ENCODE measurements at places on chromosomes 11 and 22.

DNA sequence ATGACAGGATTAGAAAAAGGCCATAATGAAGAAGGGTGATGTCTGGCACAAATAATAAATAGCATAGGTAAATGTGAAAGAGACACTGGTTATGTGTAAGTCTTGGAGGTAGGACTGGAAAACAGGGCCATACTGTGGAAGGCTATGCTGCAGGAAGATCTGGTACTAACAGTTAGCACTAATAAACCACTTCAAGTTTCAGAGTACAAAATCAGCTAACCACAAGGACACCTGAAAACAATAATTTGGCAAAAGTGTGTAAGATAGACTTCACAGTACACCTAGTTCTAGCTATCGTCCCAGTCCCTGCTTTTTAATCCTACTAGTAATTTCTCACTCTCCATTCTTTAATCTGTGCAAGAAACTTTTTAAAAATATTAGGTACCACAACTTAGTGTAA is 44.3 kb downstream of the CWF19L2 start:
- DNase-seq, result no peak

DNA sequence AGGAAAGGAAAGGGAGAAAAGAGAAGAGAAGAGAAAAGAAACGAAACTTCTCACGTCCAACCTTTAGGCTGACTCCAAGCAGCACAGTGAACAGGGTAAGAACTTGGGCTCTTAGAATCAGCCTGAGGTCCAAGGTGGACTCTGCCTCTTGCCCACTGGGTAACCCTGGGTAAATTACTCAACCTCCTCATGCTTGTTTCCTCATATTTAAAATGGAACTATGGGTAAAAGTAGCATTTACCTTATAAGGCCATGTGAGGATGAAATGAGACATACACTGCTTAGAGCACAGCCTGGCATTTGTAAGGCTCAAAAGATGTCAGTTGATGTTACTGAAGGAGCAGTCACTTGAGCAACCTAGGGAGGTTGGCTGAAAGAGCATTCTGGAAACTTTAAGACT is 107.9 kb downstream of the C11orf58 start:
- peak; percentile 6 for DNase-seq

GRCh38 chr11:66119348-66120133 is 49.5 kb downstream of the PACS1 start:
- DNase-seq, result peak; percentile 54

DNA sequence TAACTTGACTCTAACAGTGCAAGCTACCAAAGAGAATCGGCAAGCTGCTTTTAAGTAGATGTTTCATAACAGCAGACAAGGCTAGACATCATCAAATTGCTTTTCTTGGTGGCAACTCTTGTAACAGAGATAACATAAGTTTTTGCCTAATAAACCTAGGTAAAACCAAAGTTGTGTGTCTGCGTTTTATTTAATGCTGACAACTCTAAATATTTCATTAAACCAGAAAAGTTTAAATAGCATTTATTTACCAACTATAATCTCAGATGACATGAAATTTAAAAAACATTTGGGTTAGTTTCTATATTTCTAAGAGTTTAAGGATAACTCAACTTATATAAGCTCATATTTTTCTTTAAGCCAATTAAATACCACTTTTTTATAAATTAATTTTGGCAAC is 19.3 kb upstream of the IFITM3 start:
- DNase-seq, result no peak

- DNase-seq, result no peak
Observed at GRCh38 chr11:119363081-119363850, 16.8 kb upstream of the MFRP start.

DNA sequence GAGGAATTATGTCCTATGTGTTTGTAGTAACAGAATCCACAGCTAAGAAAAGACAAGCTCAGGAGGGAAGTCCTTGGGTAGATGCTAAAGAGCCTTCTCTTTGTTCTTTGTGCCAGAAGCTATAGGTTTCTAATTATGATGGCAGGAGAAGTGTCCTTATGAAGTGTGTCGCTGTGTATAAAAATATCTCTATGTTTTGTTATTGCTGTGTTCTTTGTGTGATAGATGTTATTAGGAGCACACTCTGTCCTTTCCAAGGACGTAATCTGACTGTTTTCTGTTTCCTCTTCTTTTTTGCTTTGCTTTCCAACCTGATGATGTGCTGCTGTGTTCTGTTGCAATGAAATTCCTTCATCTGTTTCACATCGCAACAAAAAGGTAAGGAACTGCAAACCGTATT is 171.9 kb downstream of the NCAM1 start:
- no peak for DNase-seq

DNA sequence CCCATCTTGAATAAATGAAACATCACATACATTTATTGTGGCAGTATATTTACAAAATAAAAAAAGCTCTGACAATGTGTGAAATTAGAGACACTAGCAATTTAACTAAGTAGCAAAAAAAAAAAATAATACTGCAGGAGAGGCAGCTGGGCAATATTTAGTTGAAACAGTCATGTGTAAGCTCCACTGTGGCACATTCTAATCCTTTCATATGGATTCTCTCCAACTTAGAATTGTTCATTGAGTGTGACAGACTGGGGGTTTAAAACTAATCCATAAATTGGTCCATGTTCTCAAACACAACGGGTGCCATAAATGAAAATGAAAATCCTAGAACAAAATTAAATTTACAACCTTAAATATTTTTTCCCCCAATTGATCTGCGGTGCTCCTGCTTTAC is 302.1 kb downstream of the CADM1 start:
- no peak for DNase-seq

DNA sequence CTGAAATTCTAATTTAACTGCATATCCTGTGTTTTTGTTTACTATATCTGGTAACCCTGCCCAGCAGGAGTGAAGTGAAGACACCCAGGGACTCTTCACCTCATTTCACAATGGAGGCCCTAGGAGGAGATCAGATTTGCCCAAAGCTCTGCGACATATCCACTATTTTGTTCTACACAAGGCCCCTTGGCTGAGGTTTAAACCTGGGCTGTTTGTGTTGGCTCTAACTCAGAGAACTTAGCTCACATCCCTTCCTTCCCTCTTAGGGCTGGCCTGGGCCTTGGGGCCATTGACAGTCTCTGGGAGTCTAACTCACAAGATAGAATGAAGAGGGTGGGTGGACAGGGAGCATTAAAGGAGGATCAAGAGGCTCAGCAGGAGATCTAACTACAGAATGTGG is 8.2 kb upstream of the PLA2G3 start:
- peak; percentile 27 for DNase-seq

DNA sequence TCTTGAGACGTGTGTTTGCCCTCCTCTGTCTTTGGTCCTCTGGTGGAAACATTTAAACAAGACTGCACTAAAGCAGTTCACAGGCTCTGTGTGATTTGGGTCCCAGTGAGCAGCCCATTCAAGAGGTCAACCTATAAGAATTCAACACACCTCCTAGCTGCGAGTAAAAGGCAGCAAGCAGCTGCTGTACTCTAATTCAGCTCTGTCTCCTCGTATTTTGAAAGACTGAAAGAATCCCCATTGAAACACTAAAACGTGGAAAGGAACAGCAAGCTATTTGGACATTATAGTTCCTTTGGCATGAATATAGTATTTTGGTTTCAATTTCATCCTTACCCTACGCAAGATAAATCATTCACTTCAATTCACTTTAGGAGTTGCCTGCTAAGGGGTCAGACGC is 1046.7 kb downstream of the DLG2 start:
- no peak for DNase-seq

GRCh38 chr11:1181853-1182535 is 24.2 kb downstream of the MUC5AC start:
- no peak for DNase-seq

DNA sequence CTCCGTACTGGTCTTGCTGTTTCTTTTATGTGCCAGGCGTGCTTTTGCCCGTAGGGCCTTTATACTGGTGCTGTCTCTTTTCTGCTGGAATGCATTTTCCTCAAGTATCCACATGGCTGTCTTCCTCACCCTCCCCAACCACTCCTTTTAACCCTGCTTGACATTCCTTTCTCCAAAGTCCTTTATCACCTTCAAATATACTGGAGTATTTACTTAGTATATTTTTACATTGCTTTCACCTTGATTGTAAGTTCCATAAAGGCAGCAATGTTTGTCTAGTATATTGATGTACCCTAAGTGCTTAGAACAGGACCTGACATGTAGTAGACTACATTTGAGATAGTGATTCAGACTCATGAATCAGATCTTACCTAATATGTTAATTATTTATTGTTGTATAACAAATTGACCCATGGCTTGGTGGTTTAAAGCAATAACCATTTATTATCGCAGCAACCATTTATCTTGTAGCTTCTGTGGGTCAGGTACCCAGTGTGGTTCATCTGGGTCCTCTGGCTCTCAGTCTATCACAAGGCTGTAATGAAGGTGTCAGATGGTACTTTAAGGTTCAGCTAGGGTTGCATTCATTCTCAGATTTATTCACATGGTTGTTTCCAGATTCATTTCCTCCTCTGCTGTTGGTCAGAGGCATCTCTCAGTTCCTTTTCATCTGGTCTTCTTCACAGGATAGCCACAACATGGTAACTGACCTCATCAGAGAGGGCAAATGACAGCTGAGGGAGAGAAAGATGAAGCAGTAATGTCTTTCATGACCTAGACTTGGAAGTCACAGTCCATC is 34.2 kb downstream of the DDX10 start:
- peak; percentile 52 for DNase-seq

DNA sequence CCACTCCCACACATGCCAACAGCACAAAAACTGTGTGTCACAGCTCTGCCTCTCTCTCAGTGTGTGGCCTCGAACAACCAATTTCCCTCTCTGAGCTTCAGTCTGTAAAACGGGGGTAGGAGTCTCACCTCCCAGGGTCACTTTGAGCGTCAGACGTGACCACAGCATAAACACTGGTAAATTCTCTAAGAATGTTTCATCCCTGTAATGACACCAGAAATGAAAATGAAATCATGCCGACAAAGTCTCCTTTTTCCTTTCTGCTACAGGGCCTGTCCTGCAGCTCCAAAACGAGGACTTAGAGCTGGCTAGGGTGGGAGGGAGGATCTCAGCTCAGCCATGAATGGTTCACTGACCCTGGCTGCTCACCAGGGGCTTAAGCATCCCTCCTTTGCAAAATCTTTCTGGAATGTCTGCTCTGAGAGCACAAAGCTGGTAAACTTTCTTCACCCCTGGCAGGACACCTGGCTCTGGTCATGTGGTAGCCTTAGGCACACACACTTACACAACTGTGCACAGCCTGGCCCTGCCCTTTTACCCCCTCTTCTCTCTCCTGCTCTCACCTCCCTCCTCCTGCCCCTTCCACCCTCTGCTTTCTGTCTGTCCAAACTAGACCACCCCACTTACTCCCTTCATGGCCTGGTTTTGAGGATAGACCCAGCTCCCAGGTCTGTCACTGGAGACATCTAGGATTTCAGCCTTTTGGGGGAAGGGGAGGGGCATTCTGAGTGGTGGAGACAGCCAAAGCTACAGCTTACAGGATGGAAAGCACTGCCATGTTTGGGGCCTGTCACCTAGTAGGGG is 12.3 kb upstream of the TSKU start:
- peak; percentile 78 for DNase-seq

- DNase-seq, result no peak
Observed at GRCh38 chr11:44014968-44015623, 32.7 kb upstream of the ACCSL start.

Data from MCF 10A (cell line).